Stimulated activated CD4-positive, alpha-beta T cell treated with anti-CD3 and anti-CD28 coated beads, Interleukin-1b, Interleukin-23, amount 100 ng/mL, for 1 hour (primary cell): ENCODE measurements at places on chromosomes 2 and 18.

GRCh38 chr2:99421469-99421868 lies 68.3 kb downstream of the REV1 start:
- DNase-seq = no peak

DNA sequence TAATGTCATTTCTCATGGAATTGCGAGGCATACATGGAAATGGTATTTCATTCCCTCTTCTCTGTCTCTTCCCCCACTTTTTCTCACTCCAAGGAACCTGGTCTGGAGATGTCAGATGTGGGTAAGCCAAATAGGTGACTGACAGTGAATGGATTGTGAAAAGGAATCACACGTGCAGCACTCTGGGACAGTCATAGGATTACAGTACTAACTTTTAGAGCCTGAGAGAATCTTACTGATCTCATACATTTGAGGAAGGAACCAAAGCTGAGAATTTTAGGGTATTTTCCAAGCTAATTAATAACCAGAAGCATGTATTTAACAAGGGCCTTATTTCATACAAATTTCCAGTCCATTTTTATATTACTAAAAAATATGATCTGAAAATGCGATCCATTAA lies 58.1 kb upstream of the ERBB4 start:
- DNase-seq = no peak

GRCh38 chr2:219560037-219560892 lies 11.1 kb downstream of the OBSL1 start:
- no peak for DNase-seq

DNA sequence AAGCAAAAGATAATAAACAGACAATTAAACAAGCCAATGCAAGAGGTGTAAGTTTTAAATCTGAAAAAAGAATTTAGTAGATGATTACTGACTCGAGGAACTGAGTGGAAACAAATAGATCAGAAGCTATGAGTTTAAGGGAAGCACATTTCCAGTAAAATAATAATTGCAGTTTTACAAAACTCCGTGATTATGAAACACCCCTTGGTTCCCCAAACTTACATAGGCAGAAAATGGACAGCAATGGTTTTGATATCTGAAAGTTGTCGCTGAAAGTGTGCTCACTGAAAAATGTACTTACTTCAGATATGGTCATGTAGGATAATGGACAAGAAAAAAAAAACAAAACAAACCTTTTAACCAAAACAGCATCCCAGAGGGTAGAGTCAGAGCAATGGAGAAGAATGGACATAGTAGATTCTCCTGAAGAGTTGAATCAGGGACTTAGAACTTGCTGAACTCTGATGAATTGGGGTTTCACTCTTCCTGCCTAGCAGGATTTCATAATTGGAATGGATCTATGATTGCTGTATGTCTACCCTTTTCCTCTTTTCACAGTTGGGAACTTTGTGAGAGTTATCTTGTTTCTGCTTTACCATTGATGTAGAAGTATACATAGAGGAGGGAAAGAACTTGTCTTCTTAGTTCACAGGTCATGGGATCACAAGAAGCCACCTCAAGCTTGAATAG lies 305.6 kb upstream of the ZEB2 start:
- no peak for DNase-seq

GRCh38 chr2:65390134-65390533 lies 42.3 kb downstream of the SPRED2 start:
- DNase-seq = no peak

GRCh38 chr18:43422518-43422917 lies 145.2 kb upstream of the SYT4 start:
- no peak for DNase-seq

GRCh38 chr2:15152382-15152781 lies 408.8 kb downstream of the NBAS start:
- DNase-seq = no peak

DNA sequence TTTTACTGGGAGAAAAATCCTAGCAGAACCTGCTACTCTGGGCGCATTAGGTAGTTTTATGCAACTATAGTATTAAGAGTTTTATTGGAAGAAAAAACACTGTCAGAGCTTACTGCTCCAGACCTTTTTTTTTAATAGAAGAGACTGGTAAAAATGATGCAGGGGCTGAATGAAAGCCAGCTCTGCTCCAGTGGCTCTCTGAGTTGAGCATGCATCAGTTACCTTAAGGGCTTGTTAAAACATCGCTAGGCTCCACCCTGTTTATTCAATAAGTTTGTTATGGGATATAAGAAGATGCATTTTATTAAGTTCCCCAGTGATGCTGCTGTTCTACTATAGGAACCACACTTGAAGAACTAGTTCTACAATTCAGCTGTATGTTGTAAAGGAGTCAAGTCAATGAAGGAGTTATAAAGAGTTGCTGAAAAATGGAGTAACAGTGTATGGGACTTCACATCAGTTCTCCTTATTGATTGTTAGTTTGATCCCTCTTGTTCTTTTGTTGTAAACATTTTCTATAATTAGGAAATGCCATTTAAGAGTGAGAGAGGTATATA lies 13.2 kb downstream of the SNRPG start:
- no peak for DNase-seq

DNA sequence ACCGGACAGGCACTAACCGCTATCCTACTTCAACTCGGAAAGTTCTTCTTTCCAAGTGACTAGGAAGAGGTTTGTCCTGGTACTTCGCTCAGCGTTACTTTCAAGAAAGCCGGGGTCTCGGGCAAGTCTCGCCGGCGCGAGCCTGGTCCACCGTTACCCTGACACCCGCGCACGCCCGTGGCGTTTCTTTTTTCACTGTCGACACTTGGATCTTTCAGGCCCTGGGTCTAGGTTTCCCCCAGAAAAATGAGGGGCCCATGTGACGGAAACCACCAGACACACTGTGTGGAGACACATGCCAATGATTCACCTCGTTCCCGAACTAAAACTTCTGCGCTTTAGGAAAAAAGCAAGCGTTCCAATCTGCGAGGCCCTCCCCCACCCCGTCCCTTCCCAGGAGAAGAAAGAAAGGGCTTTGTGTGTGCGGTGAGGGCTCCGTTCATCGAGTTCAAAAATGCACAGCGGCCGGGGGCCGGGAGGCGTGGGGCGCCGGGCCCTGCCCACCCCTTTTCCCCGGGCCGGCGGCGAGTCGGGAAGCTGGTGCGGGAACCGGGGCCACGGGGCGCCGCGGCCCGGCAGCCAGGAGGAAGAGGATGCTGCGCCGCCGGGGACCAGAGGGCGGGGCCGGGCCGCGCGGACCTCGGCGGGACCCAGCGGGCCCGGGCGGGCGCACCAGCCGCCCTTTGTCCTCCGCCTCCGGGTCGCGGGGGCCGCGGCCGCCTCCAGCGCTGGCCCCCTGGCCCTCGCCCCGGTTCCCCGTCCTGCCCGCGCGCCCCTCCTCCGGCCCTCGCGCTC lies 2.6 kb downstream of the ZNF521 start:
- DNase-seq = no peak

DNA sequence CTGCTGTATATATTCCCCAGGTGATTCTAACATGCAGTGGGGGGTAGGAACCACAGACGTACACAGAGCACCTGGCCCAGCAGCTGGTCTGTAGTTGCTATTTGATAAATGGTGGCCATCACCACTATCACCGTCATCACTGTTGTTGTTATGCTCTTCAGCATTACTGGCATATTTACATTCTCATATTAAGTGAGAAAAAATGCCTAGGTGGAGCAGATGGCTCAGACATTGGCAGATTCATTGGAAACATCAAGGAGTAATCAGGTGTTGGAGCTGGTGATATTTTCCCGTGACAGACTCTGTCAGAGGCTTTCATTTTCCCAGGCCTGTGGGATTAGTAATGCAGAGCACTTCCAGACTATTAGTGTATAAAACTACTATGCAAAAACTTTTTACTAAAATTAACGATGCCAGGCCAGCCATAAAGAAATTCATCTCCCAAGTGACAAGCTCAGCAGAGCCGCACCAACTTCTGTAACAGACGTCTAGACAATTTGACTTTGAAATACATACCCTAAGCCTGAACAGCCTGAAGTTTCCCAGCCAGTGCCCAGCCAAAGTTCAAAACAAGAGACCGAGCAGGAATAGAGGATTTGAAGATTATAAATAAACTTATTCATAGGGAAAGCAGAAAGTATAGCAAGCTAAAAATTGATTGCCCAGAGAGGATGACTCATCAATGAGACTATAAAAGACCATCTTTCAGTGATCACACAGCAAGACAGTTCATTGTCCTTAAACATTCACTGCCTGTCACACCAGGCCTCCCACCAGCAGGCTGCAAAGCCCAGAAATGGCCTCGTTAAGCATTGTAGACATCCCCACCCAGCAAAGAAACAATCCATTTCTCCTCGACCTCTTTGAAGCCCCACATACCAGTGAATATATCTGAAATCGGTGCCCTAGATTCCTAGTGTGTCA lies 247.4 kb upstream of the CHAC2 start:
- DNase-seq = no peak

DNA sequence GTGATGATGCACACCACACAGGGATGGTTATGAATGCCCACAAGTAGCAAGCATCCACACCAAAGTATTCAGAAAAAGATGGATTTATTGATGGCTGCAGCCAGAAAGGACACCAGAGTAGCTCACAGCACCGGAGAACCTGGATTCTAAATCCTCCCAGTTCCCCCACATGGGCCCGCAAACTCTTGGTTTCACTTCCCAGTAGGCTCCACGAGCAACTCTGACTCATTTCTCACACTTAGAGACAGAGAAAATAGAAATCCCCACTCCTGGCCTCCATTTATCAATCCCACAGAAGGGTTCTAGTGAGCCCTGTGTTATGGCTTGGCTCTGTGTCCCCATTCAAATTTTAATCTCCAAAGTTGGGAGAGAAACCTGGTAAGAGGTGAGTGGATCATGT lies 426.7 kb upstream of the MYT1L start:
- no peak for DNase-seq

GRCh38 chr2:12623051-12623450 lies 93.7 kb upstream of the TRIB2 start:
- no peak for DNase-seq

GRCh38 chr2:188473306-188473705 lies 181.6 kb downstream of the GULP1 start:
- DNase-seq = no peak

- DNase-seq = no peak
Observed at GRCh38 chr18:22912835-22913234, 20.3 kb upstream of the RBBP8 start.

- no peak for DNase-seq
Observed at GRCh38 chr18:67261931-67262552, 254.5 kb downstream of the DSEL start.

GRCh38 chr2:37421686-37422085 lies 77.3 kb downstream of the QPCT start:
- DNase-seq = no peak

- no peak for DNase-seq
Observed at GRCh38 chr2:105449076-105449475, 50.2 kb upstream of the FHL2 start.

GRCh38 chr2:176158186-176158591 lies 1.1 kb downstream of the HOXD3 start:
- DNase-seq = no peak

DNA sequence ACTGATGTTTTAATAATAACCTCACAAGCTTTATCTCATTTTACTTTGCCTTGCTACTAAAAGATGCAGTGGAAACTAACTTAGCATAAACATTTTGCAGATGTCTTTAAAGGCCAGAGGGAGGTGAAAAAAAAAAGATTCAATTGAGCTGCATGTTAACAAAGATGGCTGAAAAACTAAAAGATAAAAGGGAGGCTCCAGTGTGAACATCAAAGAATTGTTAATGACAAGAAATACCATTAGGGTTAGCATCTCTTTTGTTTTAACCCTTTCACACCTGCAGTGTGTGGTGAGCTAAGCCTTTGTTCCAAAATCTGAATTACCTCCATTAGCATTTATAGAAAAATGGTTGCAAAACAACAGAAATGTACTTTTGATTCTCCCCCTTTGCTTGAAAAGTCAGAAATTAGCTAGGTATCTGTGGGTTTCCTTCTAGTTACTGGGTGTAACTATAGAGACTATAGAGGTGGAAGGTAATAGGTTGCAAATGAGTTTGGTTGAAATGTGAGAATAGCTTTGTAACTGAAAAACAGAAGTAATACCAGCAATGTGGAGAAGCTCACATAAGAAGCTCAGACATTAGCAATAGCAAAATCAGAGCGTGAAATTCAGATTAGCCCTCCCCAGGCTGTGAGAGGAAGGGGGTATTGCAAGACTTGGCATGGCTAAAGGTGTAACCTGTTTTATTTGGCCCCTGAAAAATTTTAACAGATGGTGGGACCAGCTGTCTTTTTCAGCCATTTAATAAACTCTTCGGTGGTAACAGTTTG lies 34.8 kb upstream of the SP5 start:
- no peak for DNase-seq

DNA sequence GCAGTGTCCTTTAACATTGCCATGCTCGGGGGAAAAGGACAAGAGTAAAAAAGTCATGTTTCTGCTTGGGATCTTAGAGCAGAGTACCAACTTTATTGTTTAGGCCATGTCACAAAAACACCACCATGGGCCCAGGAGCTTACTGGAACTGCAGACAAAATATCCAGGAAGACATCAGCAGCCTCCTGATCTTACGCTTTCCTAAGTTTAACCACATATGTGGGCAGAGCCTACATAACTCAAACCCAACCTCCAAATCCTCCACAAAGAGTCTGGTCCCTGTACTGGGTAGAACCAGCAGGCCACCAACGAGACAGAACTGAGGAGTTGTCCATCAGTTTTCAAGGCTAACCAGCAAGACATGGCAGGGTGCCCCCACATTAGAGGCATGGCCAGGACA lies 10.3 kb downstream of the GALNT14 start:
- DNase-seq = no peak

GRCh38 chr2:67709835-67710234 lies 312.7 kb downstream of the ETAA1 start:
- no peak for DNase-seq

GRCh38 chr2:18903750-18904149 lies 314.4 kb upstream of the NT5C1B start:
- DNase-seq = no peak

GRCh38 chr2:23554054-23554697 lies 169.2 kb downstream of the KLHL29 start:
- no peak for DNase-seq

DNA sequence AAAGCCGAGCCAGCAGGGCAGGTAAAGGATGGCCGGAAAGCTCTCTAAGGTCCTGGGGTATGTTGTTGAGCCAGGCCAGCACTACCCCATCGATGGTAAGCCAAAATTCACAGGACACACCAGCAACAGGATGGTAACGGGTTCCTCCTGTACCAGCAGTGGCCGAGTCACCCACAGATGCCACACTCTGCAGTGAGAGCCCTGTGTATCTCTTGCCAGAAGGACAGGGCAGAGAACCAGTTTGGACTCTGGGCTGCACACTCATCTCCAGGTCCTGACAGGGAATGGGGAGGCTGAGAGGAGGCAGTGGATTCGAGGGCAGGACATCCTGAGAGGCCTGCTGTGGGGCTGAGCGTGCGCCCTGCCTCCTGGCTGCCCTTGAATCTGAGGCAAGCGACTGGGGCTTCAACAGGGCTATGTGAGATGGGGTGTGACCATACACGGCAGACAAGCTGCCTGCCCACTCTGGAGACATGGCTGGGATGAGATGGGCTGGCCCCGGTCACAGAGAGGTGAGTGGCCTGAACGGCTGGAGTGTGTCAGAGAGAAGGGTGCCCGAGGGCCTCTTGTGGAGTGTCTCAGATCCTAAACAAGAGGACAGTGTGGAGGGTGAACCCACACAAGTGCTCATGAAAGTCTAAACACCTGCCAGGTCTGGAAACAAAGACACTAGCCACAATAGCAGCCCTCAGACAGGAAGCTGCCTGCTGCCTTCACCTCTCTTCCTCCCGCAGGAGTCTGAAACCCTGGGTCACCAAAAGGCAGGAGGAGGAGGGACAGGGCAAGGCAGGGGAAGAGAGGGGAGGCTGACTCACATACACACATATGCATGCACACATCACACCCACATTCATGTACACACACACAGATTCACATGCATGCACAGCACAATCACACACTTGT lies 182.3 kb downstream of the LOXHD1 start:
- DNase-seq = no peak
